ENCODE measurements at places on chromosomes 6 and 20.
A peak's percentile ranks its signal among the peaks of the same experiment; 100 is the strongest.

DNA sequence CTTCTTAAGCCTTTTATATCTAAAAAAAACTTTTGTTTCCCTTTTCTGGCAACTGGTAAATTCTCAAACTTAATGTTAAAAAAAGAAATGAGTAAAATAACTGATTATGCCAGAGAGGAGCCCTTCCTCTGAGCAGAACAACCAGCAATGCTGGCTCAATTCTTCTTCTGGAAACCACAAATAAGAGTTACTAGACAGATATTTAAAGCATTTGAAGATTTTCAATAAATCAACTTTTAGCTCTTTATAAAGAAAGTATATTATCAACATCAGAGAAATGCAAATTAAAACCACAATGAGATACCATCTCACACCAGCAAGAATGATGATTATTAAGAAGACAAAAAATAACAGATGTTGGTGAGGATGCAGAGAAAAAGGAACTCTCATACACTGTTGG is 61.1 kb upstream of the TCF21 start:
- DNase-seq, result no peak

DNA sequence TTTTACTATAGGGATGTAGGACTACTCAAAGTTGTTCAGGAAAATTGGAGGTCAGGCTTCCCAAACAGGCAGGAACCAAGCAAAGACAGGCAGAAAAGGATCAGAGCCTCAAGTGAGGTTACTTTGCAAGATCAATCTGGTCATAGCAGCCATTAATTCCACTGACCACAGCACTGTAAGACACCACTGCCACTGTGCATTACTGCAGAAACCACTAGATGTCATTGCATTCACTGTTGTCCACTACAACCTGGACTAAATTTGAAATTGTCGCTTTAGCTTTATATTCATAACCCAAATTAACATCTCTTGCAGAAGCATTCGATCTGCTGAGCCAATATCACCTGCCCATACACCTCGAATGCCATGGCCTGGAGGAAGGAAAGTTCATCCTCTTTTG is 126.9 kb upstream of the UFL1 start:
- DNase-seq, result no peak

DNA sequence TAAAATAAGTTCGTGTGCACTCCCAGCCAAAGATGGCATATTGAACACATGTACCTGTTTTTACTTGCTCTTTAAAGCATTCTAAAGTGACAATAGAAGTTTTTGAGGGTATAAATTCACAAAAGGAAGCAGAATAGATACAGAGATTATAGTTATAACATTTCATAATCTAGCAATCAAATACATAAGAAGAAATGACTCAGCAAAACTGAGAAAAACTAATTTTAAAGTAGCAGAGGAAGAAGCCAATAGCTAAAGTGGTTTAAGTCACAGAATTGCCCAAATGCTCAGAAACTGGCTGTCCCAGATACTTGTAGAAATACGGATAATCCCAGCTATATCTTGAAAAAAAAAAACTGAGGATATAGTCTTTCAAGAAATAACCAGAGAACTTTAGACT is 49.2 kb upstream of the TBC1D32 start:
- DNase-seq, result no peak

- no peak for DNase-seq
Observed at GRCh38 chr6:137677709-137678108, 183.5 kb upstream of the OLIG3 start.

DNA sequence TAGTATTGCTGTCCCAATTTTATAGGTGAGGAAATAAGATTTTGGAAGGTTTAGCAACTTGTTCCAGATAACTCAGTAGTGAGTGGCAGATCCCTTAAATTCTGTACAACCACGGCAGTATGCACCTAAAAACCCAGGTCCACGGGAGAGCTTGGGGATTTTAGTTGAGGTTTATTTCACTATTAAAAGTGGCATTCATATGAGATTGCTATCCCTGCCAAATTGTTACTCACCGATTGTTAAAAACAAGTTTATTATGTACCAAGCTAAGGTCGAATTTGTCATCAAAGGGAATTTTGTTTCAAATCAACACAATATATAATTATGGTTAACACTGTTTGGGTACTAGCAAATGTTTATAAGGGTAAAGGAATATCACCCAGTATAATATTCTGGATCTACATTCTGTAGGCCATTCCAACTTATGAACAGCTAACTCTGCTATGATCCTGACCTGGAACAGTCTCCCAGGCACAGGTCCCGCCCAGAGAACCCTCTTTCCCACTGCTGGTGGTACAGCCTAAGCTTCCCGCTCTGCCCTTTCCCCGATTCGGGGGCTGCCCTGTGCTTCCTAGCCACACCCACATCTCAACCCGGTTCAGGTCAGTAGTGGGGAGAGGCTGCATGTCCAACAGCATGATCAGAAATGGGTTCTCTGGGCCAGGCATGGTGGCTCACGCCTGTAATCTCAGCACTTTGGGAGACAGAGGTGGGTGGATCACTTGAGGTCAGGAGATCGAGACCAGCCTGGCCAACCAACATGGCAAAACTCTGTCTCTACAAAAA is 24.9 kb downstream of the GPLD1 start:
- no peak for DNase-seq

DNA sequence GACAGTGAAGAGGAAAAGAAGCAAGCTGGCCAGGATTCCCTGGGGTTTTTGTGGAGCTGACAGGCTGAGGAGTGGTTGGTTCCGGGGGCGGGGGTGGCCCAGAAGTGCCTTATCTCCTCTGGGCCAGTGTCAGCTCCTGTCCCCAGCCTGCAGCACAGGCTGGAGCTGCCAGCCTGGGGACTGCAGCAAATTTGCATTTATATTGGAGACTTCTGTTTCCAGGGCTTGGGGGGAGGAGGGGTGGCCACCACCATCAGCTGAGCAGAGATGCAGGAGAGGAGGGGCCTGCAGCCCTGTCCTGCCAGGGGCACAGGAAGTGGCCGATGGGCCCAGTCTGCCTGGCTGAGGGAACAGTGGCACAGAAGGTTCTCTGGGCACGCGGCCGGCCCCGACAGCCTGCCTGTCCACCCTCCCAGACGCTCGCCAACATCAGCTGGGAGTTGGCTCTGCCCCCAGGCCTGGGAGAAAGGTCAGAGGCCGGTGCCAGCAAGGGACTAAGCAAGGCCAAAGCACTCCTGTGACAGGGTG is 24.3 kb upstream of the SCRT2 start:
- DNase-seq, result no peak

DNA sequence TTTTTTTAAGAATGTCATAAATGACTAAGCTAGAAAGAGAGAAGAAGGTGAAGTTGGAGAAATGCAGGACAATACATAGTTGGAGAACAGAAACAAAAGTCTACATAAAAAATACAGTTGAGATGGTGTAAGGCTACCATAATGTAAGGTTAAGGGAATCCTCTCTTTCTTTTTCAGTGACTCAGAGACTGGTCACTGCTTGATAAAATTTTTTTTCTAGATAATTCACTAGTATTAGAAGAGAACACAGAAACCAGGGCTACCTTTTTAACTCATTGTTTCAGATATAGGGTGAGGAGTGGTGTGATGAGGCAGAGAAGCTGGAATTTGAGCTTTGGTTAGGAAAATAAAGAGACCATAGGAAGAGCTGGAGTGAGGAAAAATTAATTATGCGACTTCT is 18.2 kb upstream of the EDN1 start:
- DNase-seq, result no peak

DNA sequence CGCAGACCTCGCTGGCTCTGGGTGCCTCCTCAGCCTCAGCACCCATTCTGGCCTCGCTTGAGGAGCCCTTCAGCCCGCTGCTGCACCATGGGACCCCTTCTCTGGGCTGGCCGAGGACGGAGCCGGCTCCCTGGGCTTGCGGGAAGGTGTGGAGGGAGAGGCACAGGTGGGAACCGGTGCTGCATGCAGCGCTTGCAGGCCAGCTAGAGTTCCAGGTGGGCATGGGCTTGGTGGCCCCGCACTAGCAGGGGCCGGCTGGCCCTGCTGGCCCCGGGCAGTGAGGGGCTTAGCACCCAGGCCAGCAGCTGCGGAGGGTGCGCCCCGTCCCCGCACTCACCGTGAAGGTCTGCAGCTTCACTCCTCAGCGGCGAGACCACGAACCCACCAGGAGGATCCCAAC is 30.4 kb downstream of the DEFB114 start:
- no peak for DNase-seq

DNA sequence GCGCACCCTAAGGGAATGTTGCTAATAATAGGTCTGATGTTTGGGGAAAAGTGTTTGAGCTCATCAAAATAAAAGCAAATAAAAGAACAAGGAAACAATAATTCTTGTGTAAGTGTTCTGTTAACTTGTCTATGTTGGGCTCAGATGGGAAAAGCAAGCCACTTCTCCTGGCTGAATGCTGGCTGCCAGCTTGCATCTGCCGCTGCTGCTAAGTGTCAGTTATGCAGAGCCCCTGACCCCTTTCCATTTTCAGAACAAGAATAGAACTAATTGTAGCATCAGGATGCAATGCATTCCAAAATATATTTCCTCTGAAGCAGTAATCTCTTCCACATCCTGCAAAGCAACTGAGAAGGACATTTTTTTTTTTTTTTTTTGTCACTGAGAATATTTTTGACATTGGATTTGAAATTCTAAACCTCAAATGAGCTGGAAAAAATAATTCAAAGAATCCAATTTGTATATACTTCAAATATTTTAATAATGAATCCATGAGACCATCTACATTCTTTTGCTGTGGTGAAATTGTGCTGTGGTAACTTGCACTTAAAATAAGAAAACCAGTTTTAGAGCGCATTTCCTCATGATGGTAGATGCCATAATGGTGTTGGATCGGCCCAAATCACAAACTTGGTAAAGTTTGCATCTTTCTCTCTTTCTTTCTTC is 43.9 kb upstream of the DEK start:
- no peak for DNase-seq

GRCh38 chr20:62617711-62618483 is 24.4 kb upstream of the SLCO4A1 start:
- peak; percentile 63 for DNase-seq

DNA sequence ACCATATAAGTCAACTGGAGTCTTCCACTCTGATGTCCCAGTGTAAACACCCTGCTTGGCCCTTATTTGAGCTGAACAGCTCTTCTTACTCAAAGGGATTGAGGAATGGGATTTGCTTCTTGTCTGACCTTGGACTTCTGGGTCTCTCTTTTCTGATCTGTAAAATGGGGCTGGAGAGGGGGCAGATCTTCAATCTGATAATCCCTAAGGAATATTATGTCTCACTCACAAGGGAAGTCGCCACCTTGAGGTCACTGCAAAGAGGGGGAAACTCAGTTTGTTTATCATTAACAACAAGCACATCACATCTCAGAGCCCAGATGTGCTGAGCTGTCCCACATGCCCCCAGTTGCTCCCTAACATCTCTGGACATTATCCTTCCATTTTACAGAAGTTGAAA is 15.1 kb downstream of the KCNS1 start:
- no peak for DNase-seq

DNA sequence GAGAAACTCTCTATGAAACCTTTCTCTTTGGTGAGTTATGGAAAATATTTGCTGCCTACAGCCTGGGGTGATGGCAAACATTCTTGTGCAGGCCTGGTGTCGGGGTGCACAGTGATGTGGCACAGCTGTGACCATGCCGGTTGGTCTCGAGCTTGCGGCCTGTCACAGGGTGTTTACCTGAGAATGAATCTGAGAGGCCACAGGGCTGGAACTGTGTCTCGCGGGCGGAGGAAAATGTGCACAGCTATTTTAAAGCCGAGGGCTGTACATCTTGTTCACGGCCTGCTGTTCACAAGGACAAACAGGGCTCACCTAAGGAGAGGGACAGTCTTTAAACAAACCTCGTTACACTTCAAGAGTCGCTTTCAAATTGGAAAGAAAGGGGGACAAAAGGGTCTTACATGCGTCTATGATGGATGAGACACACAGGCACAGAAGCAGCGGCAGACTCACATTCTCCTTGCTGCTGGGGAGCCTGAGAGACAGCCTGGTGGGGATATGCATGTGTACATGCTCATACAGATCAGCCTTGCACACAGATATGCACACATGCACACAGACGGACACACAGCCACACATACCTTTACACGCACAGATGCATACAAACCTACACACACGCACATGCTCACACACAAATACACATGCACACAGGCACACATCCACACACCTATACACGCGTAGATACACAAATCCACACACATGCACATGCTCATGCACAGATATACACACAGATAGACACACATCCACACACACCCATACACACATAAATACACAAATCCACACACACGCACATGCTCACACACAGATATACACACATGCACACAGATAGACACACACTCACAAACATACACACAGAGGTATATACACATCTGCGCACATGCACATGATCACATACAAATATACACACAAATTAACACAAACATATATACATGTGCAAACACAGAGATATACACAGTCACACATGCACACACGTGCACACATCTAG is 69.6 kb upstream of the FOXA2 start:
- no peak for DNase-seq

- no peak for DNase-seq
Observed at GRCh38 chr6:144683216-144684070, 398.3 kb downstream of the UTRN start.

DNA sequence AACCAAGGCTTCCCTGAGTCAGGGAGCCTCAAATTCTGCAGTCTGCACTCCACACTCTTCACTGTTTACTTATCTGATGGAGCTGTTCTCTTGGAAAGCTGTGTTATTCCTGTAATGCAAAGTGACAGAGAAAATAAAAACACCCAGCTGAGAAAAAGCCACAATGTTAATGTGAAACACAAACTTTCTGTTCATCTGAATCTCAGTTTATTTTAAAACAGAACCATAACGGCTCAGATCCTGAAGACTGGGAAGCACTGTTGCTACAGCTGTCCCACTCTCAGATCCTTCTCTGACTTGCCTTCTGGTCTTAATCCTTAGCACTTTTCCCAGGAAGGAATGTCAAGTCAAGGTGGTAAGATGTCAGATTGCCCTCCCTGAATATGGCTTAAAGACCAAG is 736.6 kb downstream of the DHX35 start:
- DNase-seq, result no peak

DNA sequence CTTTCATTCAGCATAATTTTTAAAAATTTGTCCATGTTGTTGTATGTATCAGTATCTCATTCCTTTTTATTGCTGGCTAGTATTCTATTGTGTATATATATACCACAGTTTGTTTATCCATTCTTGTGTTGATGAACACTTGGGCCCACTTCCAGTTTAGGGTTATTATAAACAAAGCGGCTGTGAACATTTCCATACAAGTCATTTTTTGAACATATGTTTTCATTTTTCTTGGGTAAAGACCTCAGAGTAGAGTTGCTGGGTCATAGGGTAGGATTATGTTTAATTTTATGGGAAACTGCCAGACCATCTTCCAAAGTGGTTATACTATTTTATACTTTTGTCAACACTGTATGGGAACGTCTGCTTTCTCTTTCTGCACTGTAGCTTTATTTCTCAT is 55.3 kb downstream of the RBM24 start:
- DNase-seq, result no peak
